Tibial artery (tissue), 4 donors: ENCODE measurements at places on chromosomes 7 and 10.

DNA sequence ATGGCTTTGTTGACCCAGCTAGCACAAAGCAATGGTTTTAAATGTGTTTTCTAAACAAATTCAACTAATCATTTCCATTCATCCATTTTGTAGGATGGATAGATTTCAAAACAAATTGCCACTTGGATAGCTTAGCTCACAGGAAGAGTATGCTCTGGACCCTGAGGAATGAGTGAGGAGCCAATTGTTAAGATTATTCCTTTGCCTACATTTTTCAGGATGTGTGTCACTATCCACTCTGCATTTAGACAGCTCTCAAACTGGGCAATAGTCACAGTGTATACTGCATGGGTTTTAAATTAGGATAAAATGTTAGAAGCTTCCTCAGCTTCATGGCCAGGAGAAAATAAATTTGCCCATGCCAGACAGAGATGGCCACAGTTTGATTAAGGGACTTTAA, 605.6 kb upstream of the TEX47 start:
- DNase-seq: no peak

GRCh38 chr10:103111031-103111917, 81.8 kb downstream of the NT5C2 start:
- DNase-seq: no peak

DNA sequence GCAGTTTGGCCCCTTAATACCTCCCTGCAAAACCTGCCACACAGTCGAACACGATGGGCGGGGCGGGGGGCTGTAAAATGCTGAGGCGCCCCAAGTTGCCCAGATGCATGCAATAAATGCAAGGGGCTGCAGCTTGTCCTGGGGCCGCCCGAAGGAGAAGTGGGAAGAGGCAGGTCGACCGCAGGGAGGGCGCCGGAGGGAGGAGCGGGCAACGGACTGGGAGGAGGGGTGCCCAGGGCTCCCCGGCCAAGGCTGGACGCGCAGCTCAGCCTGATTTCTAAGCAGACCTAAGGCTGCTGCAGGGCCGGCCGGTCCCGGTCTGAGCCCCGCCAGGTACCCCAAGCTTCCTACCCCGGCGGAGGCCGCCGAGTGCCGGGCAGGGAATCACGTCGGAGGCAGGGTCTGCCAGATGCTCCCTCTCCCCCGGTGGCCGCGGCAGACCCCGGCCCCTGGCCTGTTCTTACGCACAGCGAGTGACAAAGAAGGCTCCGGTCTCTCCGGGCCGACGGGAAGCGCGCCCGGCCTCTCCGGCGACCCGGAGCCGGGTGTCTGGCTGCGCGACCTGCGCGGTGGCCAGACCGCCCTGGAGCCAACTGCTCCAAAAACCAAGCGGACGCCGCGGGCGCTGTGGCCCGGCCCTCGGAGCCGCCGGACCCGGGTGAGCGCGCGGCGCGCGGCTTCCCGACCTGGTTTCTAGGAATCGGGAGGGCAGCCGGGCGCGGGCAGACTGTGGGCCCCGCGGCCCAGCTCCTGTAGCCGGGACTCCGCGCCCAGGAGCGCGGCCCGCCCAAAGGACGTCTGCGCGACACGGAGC, 744 bp upstream of the EBF3 start:
- peak; percentile 70 for DNase-seq

- DNase-seq: no peak
Observed at GRCh38 chr7:2095436-2095835, 137.3 kb downstream of the MAD1L1 start.

DNA sequence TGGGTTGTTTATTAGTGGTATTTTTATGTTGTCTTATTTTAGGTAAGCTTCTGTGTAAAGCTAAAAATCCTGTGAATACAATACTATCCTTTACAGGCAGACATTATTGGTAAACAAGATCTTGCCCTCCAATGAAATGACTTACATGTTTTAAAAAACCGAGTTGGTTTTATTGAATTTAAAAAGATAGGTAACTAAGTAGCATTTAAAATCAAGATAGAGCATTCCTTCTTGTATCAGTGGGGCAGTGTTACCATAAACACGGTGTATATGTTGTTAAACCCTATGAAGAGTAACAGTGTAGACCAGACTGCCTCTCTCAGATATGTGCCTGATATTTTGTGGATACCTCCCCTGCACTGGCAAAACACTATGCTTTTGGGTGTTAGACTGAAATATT, 81.0 kb downstream of the SNX10 start:
- DNase-seq: no peak

DNA sequence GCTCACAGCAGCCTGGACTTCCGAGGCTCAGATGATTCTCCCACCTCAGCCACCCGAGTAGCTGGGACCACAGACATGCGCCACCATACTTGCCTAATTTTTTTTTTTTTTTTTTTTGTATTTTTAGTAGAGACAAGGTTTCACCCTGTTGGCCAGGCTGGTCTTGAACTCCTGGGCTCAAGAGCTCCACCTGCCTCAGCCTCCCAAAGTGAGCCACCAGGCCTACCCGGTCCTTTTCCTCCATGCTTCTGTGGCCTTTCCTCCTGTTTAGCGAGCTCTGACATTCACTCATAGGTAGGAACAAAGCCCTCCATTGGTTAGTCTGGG, 50.1 kb upstream of the SRPK2 start:
- DNase-seq: no peak

- no peak for DNase-seq
Observed at GRCh38 chr7:78172267-78172757, 373.7 kb downstream of the PHTF2 start.

DNA sequence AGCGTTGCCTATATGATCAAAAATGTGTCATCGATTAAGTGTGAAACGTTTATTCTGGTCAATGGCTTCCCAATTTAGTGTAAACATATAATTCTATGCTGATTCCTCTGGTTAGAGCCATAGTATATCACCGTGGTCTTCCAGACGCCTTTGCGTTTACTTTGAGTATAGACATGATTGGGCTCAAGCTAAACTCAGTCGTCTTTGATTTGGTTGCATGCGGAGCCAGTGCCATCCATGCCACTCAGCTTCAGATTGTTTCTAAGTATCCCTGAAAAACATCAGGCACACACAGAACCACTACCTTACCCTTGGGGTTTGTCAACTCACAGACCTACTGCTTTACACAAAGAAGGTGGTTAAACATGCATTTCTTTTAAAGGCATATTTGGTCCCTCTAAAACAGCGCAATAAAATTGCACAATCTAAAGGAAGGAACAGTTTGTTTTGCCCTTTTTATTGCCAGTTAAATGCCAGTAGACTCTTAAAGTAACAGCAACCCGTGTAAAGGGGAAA, 273.6 kb upstream of the KLF6 start:
- no peak for DNase-seq

GRCh38 chr7:90587766-90588165, 8.4 kb upstream of the CDK14 start:
- DNase-seq: no peak

DNA sequence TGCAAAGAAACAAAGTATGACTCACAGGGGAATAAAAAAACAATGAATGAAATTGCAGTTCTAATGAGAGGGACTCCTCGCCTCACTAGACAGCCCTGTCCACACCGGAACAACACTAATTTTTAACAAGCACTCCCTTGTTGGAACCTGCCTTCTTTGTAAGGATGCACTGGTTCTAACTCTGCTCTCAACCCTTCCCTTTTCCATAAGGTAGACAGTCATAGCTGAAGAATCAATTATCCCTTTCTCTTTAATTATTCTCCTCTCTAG, 65.1 kb downstream of the TSPAN12 start:
- DNase-seq: no peak

GRCh38 chr7:106658316-106659165, 2.4 kb downstream of the CCDC71L start:
- DNase-seq: no peak

GRCh38 chr7:150778014-150778737, 22.0 kb downstream of the TMEM176B start:
- DNase-seq: no peak

GRCh38 chr10:78434886-78435285, 401.2 kb downstream of the RPS24 start:
- peak; percentile 59 for DNase-seq

DNA sequence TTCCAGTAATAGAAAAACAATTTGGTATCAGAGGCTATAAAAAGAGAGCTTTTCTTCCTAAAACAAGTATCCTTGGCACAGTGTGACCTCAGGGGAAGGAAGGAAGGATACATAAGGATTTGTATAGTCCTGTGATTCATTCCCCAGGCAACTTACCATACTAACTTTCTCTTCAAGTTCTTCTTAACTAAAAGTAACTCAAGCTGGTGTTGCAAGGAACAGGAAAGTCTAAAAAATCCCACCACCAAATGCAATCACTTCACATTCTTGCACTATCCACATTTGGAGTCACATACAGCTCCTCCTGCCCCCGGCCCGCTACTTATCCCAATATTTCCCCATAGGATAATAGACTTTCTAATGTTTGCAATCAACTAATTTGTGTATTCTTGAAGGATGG, 84.8 kb downstream of the PRKAG2 start:
- DNase-seq: no peak

GRCh38 chr10:136465-136762, 1.2 kb downstream of the ZMYND11 start:
- DNase-seq: no peak

DNA sequence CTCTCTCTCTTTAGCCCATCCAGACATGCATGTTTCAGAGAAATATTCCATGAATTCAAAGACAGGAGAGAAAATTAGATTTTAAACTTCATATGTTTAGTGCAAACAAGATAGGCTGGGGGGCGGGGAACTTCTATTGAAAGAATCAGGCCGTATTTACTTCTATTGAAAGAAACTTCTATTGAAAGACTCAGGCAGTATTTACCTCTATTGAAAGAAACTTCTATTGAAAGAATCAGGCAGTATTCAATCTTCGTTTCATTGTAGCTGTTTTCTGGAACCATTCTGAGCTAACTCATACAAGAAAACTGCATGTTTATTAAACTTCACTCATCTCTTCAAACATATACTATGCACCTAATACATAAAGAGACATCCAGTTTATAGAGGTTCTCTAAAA, 123.1 kb downstream of the TYW1B start:
- no peak for DNase-seq

GRCh38 chr10:124705817-124706461, 38.2 kb downstream of the FAM53B start:
- no peak for DNase-seq

DNA sequence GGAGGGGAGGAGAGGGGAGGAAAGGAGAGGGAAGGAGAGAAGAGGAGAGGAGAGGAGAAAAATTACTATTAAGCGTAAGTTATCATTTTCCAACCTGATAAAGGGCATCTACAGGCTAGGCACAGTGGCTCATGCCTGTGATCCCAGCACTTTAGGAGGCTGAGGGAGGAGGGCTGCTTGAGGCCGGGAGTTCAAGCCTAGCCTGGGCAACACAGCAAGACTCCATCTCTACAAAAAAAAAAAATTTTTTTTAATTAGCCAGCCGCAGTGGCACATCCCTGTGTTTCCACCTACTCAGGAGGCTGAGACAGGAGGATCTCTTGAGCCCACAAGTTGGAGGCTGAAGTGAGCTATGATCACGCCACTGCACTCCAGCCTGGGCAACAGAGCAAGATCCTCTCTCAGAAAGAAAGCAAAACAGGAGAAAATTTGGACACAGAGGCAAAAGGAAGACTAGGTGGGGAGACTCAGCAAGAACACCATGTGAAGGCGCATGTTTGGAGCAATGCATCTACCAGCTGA, 35.2 kb upstream of the GTF2I start:
- no peak for DNase-seq

DNA sequence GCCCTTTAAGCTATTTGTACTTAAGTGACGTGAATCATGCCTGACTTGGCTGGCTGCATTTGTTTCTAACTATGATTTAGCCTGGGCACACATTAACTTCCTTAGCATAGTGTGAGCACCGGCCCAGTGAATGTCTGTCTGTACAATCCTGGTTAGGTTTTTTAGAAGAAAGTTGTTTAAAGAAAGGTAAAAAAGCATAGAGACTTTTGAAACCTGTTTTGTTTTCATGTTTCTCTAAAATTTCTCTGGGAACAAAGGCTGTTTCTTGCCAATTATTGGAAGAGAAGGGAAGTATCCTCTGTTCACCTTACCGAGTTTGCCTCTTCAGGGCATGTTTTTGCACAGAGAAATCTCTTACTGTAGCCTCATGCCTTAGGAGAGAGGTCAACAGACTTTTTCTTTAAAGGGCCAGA, 42.9 kb upstream of the MET start:
- peak; percentile 37 for DNase-seq

DNA sequence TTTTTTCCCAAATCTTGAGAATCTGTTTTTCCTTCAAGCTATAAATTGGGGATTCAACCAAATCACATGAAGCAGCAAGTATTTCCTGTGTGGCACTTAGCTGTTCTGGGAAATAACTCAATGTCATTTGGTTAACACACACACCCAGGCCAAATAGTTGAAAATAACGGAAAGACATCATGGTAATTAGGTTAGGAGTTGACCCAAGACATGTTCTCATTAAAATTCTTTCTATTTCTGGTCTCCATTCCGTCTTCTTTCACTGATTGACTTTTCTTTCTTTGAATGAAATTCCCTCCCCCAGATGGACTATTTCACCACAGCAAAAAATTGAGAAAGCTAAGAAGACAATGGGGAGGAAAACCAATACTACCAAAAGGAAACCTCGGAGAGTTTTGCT, 30.5 kb downstream of the NRP1 start:
- no peak for DNase-seq

- DNase-seq: no peak
Observed at GRCh38 chr10:69976795-69977546, 75.7 kb upstream of the MACROH2A2 start.

DNA sequence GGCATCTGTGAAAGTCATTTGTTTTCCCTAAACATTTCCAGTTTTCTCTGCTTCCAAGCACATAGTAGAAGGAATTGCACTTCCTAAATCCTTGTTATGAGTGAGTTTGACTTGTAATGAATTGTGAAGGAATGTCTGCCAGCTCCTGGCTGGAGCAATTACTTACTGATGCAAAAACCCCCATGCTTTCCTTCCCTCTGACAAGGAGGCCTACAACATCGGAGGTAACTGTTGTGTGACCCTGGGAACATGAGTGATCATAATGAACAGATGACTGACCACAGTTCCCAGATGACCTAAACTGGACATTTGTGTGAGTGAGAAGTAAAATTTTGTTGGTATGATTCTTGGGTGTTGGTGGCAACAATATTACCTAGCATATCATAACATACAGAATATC, 21.4 kb upstream of the CPVL start:
- DNase-seq: no peak

- no peak for DNase-seq
Observed at GRCh38 chr10:73872190-73872710, 2.1 kb downstream of the CAMK2G start.

DNA sequence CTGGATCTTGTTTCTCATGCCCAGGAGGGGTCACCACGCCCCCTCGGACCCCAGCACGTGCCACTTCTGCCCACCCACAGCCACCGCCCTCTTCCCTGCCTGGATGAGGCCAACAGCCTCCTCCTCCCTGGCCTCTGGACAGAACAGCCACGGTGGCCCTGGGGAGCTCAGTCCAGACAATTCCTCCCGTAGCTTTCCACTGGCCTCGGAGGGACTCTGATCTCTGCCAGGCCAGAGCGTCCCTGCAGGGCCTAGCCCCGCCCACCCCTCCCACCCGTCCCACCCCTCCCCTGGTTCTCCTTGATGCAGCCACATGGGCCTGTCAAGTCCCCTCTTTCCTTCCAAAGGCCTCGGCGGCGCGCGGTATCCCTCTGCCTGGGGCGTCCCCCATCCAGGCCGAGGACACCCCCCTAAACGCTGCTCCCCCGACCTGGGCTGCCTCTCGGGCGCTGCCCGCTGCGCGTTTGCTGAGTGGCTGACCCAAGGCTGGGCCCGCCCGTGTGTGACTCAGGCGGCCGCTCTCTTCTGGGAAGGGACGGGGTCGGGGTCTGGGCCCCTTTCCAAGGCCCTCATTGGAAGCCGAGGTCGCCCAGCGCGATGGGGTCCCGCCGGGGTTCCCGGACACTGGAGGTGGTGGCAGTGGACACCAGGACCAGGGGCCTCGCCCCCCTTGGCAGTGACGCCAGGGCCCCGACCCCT, 557 bp downstream of the TMEM120A start:
- DNase-seq: peak; percentile 98
